ENCODE measurements at places on chromosomes 4 and X.
A peak's percentile ranks its signal among the peaks of the same experiment; 100 is the strongest.

DNA sequence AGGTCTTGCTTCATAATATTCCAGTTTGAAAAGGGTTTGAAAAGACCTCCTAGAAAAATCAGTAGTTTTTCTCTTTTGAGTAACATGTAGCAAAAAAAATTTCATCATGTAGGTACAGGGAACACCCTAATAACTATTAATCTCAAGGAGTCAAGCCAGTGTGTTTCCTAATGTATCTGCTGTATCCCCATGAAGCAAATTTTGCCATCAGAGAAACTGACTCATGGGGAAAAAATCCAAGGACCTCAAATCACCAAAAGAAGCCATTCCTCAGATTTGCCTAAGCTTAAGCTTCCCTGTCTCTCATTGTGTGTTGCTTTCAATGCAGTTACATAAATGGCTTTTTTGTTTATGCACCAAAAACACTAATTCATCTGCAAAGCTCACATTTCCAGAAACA is 29.7 kb downstream of the F9 start:
- DNase-seq = no peak

- no peak for DNase-seq
Measured at GRCh38 chr4:103026868-103027267, 7.4 kb upstream of the SLC9B1 start.

GRCh38 chr4:184389978-184390900 is 84.1 kb downstream of the IRF2 start:
- no peak for DNase-seq

DNA sequence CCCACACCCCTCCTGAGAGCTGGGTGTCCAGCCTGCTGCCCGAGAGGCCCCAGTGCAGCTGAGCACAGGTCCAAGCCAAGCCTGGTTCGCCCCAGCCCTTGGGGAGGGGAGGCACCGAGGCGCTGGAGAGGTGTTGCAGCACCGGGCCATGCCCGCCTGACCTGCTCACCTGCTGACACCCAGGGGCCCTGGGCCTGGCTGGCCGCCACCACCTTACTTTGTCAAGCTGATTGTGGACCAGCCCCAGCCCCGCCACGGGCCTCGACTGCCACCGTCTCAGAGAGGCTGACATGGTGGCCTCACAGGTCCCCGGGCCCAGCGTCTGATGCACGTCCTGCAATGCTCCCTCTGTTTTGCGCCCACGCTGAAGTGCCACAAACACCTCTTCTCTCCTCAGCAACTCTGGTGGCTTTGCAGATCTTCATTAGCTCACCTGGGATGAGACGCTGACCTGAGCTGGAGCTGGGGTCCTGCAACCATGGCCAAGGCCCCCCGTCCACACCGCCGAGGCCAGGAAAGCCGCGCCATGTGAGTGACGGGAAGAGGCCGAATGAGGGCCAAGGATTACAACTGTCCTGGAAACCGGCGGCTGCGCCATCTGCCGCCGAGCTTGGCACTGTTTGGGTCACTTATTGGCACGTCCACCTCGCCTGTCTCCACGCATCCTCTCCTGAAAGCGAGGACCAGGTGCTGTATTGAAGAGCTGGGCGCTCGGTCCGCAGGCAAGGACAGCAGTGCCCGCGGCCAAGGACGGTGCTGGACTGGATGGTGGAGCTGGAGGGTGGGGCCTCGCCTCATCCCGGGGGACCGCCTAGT is 7.6 kb downstream of the CPLX1 start:
- DNase-seq = no peak

DNA sequence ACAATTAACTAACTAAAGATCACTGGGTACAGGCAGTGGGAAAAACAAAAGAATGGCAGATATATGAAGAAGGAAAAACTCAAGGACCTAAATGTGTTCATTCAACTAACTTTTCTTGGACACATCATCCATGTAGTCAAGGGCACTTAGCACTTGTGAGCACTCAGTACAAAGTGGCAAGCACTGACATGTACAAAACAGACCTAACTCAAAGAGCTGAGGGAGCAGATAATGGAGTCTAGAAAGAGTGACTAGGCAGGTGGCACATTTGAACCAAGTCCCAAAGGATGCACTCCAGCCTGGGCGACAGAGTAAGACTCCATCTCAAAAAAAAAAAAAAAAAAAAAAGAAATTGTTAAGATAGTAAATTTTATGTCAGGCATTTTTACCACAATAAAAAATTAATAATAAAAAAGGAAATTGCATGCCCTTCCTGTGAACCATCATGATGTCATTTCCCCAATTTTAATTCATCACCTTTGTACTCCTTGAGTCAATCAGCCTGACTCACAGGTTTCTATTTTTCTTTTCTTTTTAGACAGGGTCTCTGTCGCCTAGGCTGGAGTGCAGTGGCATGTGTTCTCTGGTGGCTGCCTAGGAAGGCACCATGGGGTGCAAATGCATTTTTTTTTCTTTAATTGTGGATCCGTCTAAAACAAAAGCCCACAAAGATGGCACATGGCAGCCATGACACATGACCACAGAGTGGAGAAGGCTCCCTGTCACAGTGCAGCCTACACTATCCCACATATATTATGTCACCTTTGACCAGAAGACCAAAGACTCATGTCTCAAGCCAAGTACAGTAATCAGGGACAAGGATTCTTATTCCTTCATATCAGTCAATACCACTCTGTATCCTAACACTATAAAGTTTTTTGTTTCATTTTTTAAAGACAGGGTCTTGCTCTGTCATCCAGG is 91.9 kb downstream of the CHST7 start:
- no peak for DNase-seq

DNA sequence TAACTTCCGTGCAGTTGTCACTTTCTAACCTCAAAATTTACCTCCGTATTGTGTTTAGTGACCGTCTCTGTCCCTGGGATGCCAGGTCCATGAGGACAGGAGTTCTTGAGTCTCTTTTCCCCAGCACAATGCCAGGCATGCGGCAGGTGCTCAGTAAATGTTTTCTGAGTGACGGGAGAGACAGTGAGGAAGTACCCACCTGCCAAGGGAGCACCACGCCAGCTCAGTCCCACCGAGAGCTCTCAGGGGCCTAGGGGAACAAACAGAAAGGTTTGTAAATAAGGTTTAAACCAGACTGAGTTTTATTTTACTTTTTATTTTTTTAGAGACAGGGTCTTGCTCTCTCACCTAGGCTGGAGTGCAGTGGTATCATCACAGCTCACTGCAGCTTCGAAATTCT is 81.5 kb upstream of the NKX1-1 start:
- DNase-seq = no peak

- no peak for DNase-seq
Measured at GRCh38 chrX:68685685-68686084, 38.2 kb downstream of the STARD8 start.

- DNase-seq = no peak
Measured at GRCh38 chrX:2134782-2135181, 366.0 kb downstream of the DHRSX start.

GRCh38 chr4:31787701-31788100 is 1067.5 kb downstream of the PCDH7 start:
- DNase-seq = no peak

- peak; percentile 38 for DNase-seq
Measured at GRCh38 chr4:98448908-98449307, 187.7 kb downstream of the RAP1GDS1 start.

DNA sequence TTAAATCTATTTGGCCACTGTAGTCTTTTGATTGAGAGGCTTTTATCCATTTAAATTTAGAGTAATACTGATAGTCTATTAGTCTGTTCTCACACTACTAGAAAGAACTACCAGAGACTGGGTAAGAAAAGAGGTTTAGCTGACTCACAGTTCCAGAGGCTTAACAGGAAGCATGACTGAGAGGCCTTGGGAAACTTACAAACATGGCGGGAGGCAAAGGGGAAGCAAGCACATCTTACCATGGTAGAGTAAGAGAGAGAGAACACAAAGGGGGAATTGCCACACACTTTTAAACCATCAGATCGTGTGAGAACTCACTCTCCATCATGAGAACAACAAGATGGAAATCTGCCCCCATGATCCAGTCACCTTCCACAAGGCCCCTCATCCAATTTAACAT is 410.9 kb downstream of the PDGFC start:
- no peak for DNase-seq

- no peak for DNase-seq
Measured at GRCh38 chrX:48745222-48745621, 16.3 kb upstream of the GLOD5 start.

- DNase-seq = no peak
Measured at GRCh38 chrX:18596096-18596495, 75.8 kb downstream of the RS1 start.

DNA sequence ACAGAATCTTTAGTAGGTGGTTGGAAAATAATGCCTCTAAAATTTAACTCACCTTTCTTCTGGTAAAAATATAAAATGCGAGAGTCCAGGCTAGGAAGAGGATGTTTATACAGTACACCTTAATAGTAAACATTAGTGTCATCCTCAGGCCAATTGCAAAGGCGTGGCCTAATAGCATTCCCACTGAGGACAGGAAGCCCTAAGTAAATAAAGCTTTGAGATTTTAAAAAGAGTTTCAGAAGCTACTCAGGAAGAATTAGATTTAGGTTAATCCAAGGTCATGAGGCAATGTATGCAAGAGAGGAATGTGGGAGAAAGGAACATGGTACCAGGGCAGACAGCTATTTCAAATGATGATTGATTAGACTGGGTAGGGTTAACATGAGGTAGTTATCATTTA is 49.5 kb downstream of the RPGR start:
- no peak for DNase-seq

DNA sequence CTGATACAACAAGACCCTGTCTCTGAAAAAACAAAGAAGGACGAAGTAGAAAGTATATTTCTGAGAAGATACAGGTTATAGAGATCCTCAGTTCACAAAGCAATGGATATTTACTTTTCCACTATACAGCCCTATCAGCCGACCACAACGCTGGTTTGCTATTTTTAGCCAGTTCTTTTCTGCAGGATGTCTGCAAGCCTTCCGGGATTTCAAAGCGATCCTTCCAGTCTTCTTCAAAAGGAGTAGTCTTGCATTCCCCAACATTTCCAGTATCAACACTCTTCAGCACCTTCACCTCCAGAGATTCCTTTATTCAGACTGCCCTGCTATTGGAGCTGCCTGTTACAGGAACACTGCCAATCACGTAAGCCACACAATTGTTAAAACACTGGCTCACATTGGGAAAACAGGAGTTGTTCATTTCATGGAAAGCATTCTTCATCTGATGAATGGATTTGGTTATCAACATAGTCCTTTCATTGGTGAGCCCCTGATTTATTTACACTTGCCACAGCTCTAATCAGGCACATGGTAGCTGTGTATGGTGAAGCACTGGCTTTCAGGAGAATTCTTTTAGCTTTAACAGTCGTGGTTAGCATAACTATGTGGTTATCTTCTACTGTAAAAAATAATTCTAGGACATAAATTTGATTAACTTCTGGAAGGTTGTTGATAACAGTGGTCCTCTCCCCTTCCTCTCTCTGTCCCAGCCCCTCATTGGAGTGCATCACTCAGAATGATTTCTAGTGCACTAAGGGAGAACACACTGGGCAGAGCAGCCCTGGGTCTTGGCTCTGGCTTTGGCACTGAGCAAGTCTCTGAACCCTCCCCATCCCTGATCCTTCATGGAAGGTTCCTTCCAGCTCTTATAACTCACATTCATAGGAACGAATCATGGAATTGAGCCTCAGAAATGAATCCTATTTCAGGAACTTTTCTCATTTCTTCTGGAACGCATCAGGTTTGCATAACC is 109.9 kb upstream of the SORBS2 start:
- DNase-seq = no peak

GRCh38 chr4:780716-781492 is 45.0 kb downstream of the CPLX1 start:
- no peak for DNase-seq

DNA sequence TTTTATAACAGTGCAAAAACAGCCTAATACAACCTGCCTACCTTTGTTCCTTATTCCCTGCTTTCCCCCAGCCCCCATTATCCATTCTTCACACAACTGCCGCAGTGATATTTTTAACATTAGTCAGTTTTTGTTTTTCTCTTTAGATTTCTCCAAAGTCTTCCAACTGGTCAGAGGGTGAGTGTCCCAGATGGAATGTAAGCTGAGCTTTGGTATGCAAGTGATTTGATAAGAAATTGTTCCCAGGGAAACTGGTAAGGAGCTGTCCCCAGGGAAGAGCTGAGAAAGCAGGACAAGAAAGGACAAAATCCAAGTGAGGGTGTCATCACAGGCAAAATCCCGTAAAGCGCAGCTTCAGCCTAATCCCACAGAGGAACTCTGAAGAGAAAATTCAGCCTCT is 475.5 kb upstream of the ADGRL3 start:
- no peak for DNase-seq

GRCh38 chrX:72470532-72471223 is 102.0 kb downstream of the HDAC8 start:
- no peak for DNase-seq

- DNase-seq = no peak
Measured at GRCh38 chrX:39248330-39248729, 447.1 kb downstream of the MID1IP1 start.

- DNase-seq = no peak
Measured at GRCh38 chr4:106601519-106601918, 232.9 kb upstream of the GIMD1 start.

DNA sequence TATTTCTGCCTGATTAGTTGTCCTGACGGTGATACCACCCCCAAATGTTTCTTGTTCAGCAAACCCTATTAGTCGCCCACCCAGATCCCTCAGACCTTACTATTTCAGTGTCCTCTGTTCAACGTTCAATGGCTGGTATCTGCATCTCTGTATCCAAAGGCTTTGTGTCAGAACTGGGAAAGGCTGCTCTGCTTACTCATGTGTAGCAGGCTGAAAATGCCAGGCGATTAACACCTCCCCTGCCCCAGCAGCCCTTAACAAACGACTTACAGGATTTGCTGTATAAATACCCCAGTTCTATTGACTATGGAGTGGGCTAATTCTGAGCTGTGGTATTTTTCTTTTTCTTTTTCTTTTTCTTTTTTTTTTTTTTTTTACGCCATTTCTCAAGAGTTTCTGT is 415.0 kb downstream of the ZNF674 start:
- DNase-seq = no peak

GRCh38 chr4:107490116-107490515 is 229.9 kb downstream of the PAPSS1 start:
- DNase-seq = no peak

DNA sequence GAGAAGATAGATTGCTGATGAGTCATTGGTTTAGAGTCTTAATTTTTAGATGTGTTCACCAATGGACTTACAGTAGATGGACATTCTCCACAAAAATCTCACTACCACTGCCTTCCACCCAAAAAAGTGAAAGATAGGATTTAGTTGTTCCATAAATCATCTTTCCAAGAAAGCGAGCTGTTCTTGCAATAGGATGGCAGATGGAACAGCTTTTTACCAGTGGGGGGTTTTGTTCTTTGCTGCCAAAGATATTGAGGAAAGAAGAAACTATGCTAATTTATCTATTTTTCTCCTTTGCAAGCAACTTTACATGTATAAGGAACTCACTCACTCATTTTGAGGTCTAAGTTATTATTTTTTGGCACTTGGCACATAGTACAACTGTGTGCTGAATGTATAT is 109.5 kb downstream of the ADGRL3 start:
- DNase-seq = no peak

DNA sequence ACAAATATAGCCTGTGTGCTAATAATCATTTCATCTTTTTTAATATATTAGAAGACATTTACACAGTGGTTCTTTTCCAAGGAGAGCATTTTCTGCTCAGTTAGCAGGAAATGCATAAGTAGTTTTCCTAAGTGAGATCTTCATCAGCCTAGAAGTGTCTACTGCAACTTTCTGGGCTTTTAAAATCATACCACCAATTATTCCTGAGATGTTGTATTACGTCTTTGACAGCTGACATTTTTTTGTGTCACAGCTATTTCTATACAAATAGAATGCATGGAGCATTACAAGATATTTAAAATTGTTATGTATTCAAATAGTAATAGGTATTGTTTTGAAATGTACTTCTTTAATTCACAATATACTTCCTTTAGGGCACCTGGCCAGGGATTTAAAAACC is 158.0 kb downstream of the GRID2 start:
- DNase-seq = no peak

Measured in CD4-positive, alpha-beta T cell treated with Interleukin-6 at 100 ng/mL for 8 hours (primary cell).